ENCODE measurements at places on chromosomes 16 and 17.

GRCh38 chr17:35849469-35850348 lies 19.0 kb downstream of the HEATR9 start:
- peak; percentile 35 for DNase-seq

DNA sequence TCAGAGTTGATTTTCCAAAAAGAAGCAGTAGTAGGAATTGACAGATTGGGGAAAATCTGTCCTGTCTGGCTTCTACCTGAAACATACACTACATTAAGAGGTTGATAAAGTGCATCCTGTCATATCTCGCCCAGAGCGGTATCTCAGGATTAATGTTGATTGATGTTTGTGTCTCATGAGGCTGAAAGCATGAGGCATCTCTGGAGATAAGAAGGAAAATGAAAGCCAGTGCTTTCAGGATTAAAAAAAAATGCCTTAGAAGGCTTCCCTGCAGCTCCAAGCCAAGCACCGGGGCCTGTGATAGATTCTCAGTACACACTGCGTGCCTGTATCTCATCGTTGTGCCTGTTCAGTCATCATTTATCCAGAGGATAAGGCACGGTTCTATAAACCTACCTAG lies 26.4 kb upstream of the CD300E start:
- DNase-seq: no peak

- DNase-seq: peak; percentile 32
Observed at GRCh38 chr17:38747463-38748148, 530 bp downstream of the PCGF2 start.

- DNase-seq: no peak
Observed at GRCh38 chr16:59324462-59324861, 590.3 kb upstream of the GOT2 start.
